ENCODE measurements at places on chromosomes 11 and 22.
A peak's percentile ranks its signal among the peaks of the same experiment; 100 is the strongest.

GRCh38 chr11:35145271-35145670 lies 6.3 kb downstream of the CD44 start:
- DNase-seq: no peak

DNA sequence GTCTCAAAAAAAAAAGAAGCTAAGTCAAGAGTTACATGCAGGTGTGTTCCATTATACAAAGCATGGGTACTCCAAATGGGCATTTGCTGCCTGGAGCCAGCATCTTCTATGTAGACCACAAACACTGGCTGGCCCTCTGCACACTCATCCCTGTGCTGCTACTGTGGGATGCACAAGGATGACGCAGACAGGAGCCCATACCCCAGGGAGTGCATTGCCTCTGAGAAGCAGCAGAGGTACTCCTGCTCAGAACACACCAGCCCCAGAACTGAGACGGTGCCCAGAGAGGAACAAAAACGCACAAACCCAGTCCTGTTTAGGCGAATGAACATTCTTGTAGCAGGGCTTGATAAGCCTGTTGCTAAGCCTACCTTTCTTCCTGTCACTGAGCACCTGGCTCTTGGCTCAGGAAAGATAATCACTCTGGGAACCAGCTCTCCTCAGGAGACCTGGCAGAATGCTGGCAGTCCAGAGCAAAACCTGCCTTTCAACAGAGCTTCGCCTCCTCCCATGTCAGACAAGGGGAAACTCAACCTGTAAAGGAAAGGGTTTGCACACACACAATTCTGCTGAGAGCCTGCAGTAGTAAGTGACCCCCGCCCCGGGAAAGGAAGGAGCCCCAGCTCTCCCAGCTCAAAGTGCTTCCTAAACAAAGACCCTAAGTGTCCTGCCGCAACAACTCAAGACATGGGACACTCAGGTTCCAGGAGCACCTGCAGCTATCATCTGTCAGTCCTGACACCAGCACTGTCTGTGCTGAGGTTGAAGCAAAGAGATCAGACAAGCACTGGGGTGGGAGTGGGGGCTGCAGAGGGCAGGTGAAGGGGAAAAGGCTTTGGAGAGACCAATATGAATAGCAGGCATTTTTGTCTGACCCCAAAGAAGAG lies 145.7 kb downstream of the TENM4 start:
- no peak for DNase-seq

DNA sequence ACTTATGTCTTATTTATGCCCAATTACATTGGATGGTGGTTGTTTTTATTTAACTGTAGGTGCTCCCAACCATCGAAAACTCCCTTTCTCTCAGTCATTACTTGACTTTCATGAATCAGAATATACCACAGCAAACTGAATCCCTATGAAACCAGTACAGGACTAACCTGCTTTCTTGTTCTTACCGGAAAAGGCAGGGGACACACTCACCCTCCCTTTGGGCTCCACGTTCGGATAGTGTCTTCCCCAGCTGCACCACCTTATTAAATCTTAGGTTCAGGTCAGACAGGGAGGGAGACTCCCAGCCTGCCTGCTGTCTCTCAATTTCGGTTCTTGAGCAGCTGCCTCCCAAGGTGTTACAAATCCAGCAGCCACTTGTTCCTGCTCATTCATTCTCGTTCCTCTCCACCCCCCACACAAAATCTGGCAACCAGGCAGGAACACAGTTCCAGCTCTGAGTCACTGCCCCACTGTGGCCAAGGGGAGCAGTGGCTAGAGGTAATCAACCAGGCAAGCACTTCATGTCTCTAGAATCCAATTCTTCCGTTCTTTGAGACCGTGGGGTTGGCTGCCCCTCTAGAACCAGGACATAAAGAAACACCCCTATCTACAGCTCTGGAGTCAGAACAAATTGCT lies 133.0 kb downstream of the PLEKHA7 start:
- no peak for DNase-seq

GRCh38 chr11:9438611-9439010 lies 22.2 kb upstream of the ZNF143 start:
- DNase-seq: no peak

GRCh38 chr22:18110194-18110953 lies at the start of gene TUBA8:
TSS of gene TUBA8 (plus strand) at chr22:18110809. CDS start at chr22:18110866, 57 bp downstream.
- peak; percentile 37 for DNase-seq

- no peak for DNase-seq
Observed at GRCh38 chr11:61680622-61681221, 531 bp downstream of the DAGLA start.

All from stimulated activated CD4-positive, alpha-beta T cell treated with anti-CD3 and anti-CD28 coated beads, TNF-alpha, amount 100 ng/mL, for 24 hours (primary cell).